Hematopoietic multipotent progenitor cell (in vitro differentiated cells): ENCODE measurements at places on chromosomes 6 and 20.
A peak's percentile ranks its signal among the peaks of the same experiment; 100 is the strongest.

- no peak for DNase-seq
These were observed 594.3 kb downstream of the UTRN start for GRCh38 chr6:144879436-144879835.

DNA sequence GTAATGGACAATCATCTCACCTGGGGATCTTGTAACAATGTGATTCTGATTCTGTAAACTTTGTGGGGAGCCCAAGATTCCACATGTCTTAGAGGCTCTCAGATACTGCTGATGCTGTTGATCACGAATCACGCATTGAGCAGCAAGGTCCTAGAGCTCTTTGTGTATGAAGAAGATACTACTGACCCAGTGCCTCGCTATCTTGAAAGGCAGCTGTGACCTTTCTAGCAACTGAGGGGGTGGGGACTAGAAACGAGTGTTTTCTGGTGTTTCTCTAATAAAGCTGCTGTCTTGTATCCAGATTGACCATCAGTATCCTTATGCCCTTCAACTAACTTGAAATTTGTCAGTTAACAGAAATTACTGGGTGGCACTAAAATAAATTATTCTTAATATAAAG, 142.9 kb downstream of the MTHFD1L start:
- no peak for DNase-seq

- DNase-seq, result no peak
These were observed 112.1 kb upstream of the PTPN1 start for GRCh38 chr20:50398064-50398463.

DNA sequence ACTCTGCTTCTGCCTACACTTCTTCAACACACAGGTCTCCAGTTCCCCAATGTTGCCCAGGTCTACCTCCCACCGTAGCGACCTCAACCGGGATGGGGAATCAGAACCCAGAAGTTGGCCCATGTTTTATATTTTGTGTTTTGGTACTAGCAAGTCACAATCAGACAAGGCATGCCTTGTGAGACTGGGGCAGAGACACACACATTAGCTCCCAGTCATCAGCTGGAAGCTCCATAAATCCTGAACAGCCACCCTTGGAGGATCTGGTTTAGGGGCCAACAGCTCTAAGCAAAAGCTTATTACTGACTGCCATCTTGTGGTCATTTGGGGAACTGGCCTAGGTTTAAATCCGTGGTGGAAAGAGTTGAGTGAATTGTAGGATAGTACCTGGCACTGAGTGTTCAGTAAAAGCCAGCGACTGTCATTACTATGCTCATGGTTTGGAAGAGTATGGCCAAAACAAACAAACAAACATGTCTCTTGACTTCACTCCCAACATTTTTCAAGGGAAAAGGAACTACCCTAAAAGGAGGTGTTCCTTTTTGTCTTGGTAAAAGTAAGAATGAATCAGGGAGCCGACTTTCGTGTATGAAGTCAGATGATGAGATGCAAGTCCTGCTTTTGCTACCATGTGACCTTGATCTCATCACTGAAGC, 40.5 kb downstream of the PIM1 start:
- peak; percentile 69 for DNase-seq

GRCh38 chr6:89999154-89999553, 104.9 kb downstream of the GJA10 start:
- no peak for DNase-seq

DNA sequence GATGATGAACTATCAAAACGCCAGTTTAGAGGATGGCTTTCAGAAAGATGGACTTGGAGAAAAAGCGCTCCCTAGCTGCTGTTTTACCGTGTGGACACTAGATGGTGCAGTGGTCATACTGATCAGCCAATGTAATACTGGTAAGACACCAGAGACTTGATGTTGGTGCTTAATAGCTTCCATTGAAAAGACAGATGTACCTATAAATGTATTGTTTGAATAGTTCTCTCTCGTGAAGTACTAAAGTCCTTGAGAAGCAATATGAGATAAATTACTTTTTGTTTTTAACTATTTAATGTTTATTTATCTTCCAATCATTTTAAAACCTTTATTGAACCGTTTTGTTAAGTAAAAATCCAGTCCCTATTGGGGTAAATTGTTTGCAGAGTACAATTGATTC, 63.9 kb upstream of the FUCA2 start:
- peak; percentile 62 for DNase-seq

- no peak for DNase-seq
These were observed 122.3 kb downstream of the RNASET2 start for GRCh38 chr6:166834049-166834448.

DNA sequence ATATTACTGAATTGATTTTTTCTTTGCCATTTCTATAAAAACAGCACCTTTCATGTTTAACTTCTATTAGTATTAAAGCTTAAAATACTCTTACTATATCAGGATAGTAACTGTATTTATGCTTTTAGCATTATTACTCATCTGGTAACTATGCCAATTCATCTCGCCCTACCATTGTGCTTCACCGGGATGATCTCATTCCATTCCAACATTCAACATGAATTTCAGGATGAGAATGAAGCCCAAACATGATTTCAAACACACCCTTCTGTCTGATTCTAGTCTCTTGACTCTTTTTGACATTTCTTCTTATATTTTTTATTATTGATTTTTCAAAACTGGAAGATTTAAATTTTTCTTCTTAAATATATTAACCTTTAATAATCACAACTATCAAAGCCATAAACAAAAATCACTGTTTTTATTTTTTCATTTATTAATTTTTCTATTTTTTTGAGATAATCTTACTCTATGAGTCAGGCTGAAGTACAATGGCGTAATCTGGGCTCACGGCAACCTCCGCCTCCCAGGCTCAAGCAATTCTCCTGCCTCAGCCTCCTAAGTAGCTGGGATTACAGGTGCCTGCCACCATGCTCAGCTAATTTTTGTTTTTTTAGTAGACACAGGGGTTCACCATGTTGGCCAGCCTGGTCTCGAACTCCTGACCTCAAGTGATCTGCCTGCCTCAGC, 46.7 kb downstream of the GJA1 start:
- no peak for DNase-seq

- no peak for DNase-seq
These were observed 17.0 kb downstream of the PNPLA1 start for GRCh38 chr6:36286858-36287257.

DNA sequence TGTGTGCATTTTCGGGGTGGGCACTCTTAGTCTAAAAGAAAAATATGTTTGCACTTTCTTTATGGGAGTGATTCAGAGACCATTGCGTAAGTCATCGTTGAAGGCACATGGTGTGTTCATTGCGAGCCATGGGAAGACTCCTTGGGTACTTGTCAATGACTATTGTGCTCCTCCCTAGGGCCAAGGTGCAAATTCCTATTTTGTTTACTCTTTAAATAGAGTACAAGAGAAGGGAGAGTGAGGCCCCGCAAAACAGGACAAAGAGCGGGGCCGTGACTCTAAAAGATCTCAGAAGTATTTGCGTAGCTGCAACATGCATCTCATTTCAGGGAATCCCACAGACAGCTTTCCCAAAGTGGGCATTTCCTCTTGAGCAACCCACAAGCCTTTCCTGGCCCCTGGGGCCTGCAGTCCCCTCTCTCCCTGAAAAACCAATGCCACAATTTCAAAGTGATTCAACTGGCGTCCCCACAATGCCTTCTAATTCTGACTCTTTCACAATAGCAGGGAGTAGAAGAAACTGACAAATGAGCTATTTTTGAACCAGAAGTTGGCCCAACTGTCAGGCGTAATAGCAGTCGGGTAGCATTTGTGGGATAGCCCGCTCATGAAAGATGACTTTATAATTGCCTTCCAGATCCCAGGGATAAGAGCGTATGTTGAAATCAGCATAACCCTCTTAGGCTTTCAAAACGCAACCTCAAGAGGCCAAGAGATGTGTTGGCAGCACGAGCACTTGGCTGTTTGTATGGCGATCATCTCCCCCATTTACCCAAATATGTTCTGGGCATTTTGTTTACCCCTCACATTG, 277.9 kb upstream of the BMP2 start:
- no peak for DNase-seq
